ENCODE measurements at places on chromosomes 7 and 10. TPM values are rescaled to one million over a fixed set of nuclear protein-coding genes. Genes with fewer than 3 reads are reported as not detected.

GRCh38 chr10:93921338-93921737 lies 27.6 kb downstream of the SLC35G1 start:
- DNase-seq: peak; percentile 30

DNA sequence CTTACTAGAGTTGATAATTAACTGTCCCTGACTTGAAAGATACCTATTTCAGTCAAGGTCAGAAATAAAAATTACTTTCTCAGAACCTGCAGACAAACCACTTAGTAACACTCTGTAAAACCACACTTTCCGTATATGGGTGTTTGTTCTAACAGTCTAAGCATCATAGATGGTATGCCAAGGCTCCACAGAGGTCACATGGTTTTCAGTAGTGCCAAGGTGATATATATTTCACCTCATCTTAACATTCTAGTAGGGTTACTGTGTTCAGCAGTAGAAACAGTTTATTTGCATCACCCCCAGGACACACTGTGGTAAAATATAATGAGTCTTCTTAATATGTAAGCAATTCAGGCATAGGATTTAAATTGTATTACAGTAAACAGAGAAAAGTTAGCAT lies 61.5 kb downstream of the KCND2 start:
- no peak for DNase-seq

GRCh38 chr7:131537571-131537978 lies 18.9 kb downstream of the PODXL start:
- DNase-seq: no peak

- DNase-seq: no peak
Measured at GRCh38 chr10:117914334-117914733, 132.4 kb downstream of the RAB11FIP2 start.

- DNase-seq: no peak
Measured at GRCh38 chr10:6917125-6917524, 337.0 kb upstream of the PRKCQ start.

Gene CCDC7
- 4.1 TPM for total RNA-seq

Data from neural progenitor cell (in vitro differentiated cells).